Stimulated activated CD8-positive, alpha-beta memory T cell treated with anti-CD3 and anti-CD28 coated beads, Interleukin-7, amount 100 ng/mL, for 1 hour (primary cell): ENCODE measurements at places on chromosomes 5 and 9.
A peak's percentile ranks its signal among the peaks of the same experiment; 100 is the strongest.

- DNase-seq, result no peak
Observed at GRCh38 chr5:172943283-172943841, 15.9 kb upstream of the RPL26L1 start.

DNA sequence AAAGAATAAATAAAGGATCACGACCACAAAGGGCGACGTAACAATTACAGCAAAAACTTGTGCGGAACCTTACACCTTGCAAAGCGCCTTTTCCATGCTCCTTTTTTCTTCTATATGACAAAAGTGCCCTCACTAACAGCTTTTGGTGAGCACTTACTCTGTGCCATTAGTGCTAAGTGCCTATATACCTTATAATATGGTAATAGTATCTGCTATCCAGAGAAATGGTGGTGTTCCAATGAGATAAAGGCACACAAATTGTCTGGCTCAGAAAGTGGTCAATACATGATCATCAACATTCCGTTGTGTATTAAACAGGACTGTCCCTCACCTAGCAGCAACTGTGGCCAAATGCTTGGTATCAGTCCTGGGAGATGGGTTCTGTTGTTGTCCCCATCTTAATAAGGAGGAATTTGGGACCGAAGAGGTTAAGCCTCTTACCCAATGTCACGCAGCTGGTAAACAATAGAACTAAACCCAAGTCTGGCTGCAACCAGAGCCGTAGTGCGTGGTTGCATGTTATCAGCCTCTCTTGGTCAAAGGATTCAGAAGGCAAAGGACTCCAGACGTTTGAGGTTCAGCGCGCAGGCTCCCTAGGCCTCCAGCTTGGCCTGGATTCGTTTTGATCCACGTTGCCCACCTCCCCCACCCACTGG, 564 bp upstream of the TOR2A start:
- DNase-seq, result no peak

- no peak for DNase-seq
Observed at GRCh38 chr5:102590467-102590866, 91.7 kb upstream of the SLCO6A1 start.

DNA sequence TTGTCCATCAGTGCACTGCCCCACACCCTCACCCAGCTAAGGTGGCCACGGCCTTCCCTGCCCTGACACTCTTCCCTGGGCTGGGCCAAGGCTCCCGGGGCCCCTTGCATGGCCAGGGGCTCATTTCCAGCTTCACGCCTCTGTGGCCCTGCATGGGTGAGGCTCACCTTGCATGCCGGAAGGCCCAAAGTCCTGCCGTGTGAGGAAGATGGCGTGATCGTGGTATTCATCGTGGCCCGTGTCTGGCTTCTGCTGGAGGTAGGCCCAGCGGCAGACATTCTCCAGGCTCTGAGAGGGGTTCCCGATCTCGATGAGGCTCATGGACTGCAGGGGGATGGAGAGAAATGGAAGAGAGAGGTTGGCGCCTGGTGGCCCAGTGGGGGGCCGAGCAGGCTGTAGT, 98.4 kb downstream of the ZNF354C start:
- DNase-seq, result no peak

DNA sequence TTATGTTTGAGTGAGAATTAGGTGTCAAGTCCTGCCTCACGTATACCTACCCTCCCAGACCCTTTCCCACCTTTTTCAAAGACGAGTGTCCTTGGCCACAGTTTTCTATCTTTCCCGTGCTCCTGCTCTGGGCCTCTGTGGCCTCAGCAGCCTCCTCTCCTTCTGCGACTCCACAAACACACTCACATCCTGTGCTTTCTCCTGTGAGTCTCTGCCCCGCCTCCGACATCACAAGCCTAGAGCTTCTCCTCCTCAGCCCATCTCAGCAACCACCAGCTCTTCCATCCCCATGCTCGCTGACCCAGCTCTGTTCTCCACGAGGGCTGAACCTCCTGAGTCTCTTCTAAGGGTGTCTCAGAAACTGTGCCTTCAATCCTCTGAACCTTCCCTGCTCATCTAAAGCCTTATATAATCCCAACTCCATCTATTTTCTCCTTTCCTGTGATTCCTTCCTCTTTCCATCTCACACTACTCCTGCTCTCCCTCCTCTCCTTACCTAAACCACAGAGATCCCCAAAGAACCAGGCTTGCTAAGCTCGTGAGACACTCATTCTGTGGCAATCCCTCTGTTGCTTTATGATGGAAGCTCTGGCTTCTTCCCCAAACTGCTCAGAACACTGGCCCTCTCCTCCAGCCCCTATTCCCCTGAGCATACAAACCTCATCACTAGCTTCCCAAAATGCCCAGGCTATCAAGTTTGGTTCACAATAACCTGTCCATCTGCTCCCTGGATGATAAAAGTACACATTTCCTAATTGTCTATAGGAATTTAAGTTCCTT, 55.2 kb downstream of the RASEF start:
- no peak for DNase-seq

GRCh38 chr5:143334903-143335302, 68.6 kb downstream of the NR3C1 start:
- no peak for DNase-seq

DNA sequence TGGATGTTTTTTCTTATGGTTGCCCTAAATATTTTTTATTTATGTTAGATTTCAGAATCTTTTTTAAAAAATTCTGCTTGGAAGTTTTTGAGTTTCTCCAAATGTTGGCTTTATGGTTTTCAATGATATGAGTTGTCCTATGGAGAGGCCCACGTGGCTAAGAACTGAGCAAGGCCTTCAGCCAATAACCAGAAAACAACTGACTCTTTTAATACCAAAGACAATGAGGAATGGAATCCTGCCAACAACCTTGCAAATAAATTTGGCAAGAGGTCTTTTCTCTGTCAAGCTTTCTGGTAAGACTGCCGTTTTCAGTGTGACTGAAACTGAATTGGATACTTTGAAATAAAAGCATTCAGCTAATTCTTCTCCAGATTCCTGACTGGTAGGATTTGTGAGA, 1740.1 kb upstream of the WWC1 start:
- DNase-seq, result no peak

GRCh38 chr5:7759257-7759871, 91.6 kb downstream of the CFAP90 start:
- DNase-seq, result no peak

DNA sequence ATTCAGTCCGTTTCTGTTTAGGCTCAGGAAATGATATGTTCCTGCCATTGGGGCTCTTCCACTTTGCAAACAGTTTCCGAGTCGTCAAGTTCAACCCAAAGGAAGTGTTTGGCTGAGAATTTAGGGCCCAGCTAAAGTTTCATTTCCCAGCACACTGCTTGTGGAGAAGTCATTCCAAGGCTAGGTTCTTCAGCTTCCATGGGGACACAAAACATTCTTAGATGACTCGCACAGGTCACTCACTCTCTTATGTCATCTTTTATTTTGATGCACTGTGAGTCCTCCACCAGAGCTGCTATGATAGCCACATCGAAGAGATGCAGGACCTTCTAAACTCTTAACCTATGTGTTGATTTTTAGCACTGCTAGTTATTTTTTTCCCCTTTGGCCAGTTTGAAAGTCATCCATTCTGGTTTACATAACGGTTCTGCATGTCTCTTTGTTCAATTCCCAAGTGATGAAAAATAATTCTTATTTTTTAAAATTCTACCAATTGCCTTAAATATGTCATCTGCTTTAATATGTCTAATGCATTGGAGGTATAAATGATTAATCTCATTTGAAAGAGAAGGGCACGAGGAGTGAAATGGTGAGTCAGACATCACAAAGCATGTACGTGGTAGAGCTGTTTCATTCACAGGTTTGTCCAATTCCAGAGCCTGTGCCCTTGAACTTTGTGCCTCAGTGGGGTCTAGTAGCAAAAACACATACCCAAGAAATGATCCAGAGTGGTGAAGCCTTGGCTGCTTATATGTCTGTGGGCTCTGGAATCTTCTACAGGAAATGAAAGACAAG, 84.3 kb downstream of the ZNF462 start:
- no peak for DNase-seq

- DNase-seq, result no peak
Observed at GRCh38 chr5:30930736-30931135, 262.8 kb upstream of the CDH6 start.

- no peak for DNase-seq
Observed at GRCh38 chr5:111952555-111952954, 195.6 kb upstream of the NREP start.

- no peak for DNase-seq
Observed at GRCh38 chr9:136820971-136821825, 13.4 kb downstream of the RABL6 start.

- no peak for DNase-seq
Observed at GRCh38 chr9:129171993-129172751, 5.9 kb downstream of the IER5L start.

GRCh38 chr5:102715082-102715807, 39.9 kb upstream of the PAM start:
- DNase-seq, result no peak

- no peak for DNase-seq
Observed at GRCh38 chr9:81686614-81687520, 2.5 kb downstream of the TLE1 start.

- DNase-seq, result peak; percentile 68
Observed at GRCh38 chr5:131263648-131264450, at the start of gene CDC42SE2. TSS of gene CDC42SE2 (plus strand) at chr5:131264053. CDS start at chr5:131359494, 95,441 bp downstream.

- DNase-seq, result no peak
Observed at GRCh38 chr9:90640361-90640760, 2.3 kb downstream of the DIRAS2 start.

DNA sequence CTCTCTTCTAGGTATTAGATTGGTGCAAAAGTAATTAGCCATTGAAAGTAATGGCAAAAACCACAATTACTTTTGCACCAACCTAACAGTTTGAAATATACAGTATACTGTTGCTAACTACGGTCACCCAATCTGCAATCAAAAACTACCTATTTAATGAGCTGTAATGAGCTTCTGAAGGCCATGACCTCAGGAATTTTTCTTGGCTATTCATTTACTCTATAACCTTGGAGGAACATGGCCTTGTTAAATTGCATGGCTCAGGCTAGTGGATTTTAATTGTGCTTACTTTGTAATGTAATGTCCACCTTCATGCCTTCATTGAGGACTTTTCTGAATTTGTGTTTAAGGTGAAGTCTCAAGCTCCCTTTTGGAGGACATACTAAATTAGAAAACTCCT, 24.7 kb downstream of the DNAH5 start:
- DNase-seq, result no peak

- no peak for DNase-seq
Observed at GRCh38 chr9:107841076-107841475, 351.5 kb upstream of the KLF4 start.

- DNase-seq, result no peak
Observed at GRCh38 chr9:109880276-109881169, 100.5 kb downstream of the PALM2AKAP2 start.

GRCh38 chr5:5128766-5129165, 11.4 kb upstream of the ADAMTS16 start:
- DNase-seq, result no peak

DNA sequence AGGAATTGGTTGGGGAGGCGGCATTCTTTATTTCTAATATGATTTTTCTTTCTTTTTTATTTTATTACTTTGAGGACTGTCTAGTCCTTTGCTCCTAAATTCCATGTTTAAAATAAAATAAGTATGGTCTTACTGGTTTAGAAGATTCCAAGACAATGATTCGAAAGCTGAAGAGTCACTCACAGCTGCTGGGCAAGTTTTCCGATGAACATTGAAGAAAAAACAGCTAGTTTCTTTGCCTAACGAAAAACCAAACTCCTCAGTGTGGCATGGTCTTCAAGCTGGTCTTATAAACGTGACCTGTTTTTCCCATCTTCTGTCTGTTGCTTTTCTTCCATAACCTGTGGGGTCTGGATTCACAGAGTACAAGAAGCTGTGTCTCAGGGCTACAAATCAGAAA, 25.1 kb downstream of the ZNF474 start:
- DNase-seq, result no peak

DNA sequence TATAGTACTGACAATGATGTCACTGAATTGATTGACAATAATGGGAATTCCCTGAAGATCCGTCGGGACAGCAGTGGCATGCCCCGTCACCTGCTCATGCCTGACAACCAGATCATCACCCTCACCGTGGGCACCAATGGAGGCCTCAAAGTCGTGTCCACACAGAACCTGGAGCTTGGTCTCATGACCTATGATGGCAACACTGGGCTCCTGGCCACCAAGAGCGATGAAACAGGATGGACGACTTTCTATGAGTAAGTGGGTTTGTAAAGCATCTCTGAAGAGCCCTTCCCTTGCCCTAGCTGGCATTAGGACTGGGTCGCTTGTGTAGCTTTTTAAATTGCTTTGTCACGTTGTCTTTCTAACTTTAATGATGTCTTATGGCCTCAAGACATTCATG, 72.7 kb upstream of the WWC1 start:
- no peak for DNase-seq

GRCh38 chr9:9499546-9499945, 1113.3 kb downstream of the PTPRD start:
- DNase-seq, result no peak

GRCh38 chr5:54401515-54401914, 54.0 kb upstream of the HSPB3 start:
- no peak for DNase-seq

DNA sequence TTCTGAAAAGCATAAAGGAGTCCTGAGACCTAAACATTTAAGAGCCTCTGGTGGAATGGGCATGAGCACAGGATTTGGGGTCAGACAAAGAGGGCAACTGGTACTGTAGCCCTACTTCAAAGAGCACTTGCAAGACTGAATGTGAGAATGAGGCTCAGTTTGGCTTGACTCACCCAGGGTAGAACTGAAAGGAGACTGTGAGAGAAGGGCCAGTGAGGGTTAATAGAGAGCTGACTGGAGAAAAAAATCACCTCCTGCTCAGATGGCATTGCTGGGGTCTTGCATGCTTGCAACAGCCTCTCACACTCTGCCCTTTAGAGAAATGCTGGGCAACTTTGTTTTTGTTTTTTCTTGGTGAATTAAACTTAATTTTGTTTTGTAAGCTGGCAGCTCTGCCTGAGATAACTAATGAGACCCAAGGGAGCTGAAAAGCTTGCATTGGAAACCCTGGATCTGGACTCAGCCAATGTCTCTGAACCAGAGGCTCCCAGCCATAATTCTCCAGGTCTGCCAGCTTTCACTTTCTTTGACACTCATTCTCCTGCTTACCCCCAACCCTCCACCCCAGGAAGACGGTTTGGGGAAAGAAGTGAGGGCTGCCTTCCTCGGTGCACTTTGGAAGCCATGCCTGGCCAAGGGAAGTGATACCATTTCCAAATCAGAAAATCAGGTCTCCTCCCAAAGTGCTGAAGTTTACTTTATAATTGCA, 161.1 kb upstream of the PANK3 start:
- DNase-seq, result no peak

- DNase-seq, result no peak
Observed at GRCh38 chr9:134295746-134296250, 30.5 kb upstream of the RXRA start.

GRCh38 chr9:93292664-93293328, 108.9 kb downstream of the WNK2 start:
- DNase-seq, result no peak

GRCh38 chr5:78888580-78889368, 96.3 kb downstream of the ARSB start:
- DNase-seq, result no peak

DNA sequence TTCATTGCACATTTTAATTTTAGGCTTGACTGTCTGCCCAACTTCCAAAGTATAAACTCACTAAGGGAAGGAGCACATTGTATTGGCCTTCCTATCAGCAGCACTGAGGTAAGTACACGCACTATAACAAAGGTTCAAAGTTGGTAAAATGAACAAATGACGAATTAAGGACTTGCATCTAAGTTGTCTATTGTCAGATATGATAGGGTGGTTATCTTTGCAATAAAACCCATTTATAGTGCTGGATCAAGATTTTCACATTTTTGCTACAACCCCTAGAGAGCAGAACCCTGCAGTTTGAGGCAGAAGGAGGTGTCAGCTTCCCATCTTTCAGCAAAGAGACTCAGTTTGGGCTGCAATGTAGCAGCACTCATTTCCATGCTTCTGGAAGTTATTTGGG, 5.1 kb downstream of the HOMER1 start:
- no peak for DNase-seq
